ENCODE measurements at places on chromosomes 1 and 21. TPM values are rescaled to one million over a fixed set of nuclear protein-coding genes. Genes with fewer than 3 reads are reported as not detected.
A peak's percentile ranks its signal among the peaks of the same experiment; 100 is the strongest.

GRCh38 chr1:18253093-18253492, 145.5 kb downstream of the IGSF21 start:
- H3K4me3 ChIP-seq = no peak overlapping the region
- no peaks in the 10 kb centered on the region for H3K36me3 ChIP-seq
- no peak for DNase-seq
- H3K4me1 ChIP-seq = no peaks in the 10 kb centered on the region
- H3K27me3 ChIP-seq = peaks cover 3% of the 10 kb centered on the region
- no peak overlapping the region for H3K27ac ChIP-seq

GRCh38 chr1:23423415-23424292, 894 bp downstream of the TCEA3 start:
- no peaks in the 10 kb centered on the region for H3K27me3 ChIP-seq
- H3K27ac ChIP-seq = peak overlapping the region; percentile 5
- H3K4me3 ChIP-seq = peak overlapping the region; percentile 48
- peak; percentile 84 for DNase-seq
- H3K4me1 ChIP-seq = peaks cover 21% of the 10 kb centered on the region

GRCh38 chr1:71565262-71565661, 484.4 kb upstream of the ZRANB2 start:
- no peak overlapping the region for H3K4me3 ChIP-seq
- no peaks in the 10 kb centered on the region for H3K4me1 ChIP-seq
- peaks cover 3% of the 10 kb centered on the region for H3K27me3 ChIP-seq
- no peak overlapping the region for H3K27ac ChIP-seq

GRCh38 chr1:160844447-160845232, 18.0 kb downstream of the CD244 start:
- DNase-seq = no peak
- H3K36me3 ChIP-seq = no peaks in the 10 kb centered on the region
- H3K27me3 ChIP-seq = 0 out of 2 replicates have a peak, but pooled peaks cover 4% of the 10 kb centered on the region
- H3K4me1 ChIP-seq = no peaks in the 10 kb centered on the region

DNA sequence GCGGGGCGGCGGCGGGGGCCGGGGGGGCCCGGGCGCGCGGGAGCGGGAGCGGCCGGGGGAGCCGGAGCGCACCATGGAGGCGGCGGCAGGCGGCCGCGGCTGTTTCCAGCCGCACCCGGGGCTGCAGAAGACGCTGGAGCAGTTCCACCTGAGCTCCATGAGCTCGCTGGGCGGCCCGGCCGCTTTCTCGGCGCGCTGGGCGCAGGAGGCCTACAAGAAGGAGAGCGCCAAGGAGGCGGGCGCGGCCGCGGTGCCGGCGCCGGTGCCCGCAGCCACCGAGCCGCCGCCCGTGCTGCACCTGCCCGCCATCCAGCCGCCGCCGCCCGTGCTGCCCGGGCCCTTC, 546 bp downstream of the SKI start:
- DNase-seq = no peak
- H3K27ac ChIP-seq = no peak overlapping the region

DNA sequence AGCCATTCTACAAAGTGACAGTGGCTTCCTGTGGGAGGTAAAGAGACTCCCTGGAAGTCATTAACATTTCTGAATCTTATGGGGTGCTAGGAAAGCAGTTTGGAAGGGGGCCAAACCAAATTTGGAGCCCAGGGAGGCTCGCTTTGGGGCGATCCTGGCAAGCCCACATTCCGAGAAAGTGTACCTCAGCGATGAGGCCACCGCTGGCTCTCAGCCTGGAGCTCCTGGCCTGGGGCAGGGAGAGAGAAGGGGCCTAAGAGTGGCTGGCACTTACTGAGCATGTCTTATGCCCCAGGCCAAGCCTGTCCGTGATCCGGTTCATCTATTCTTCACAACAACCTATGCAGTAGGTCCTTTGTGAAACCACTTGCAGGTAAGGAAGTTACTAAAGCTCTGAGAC, 98.8 kb downstream of the CCDC185 start:
- H3K27me3 ChIP-seq = peaks cover 21% of the 10 kb centered on the region
- H3K4me3 ChIP-seq = no peak overlapping the region
- H3K4me1 ChIP-seq = no peaks in the 10 kb centered on the region
- no peak for DNase-seq
- no peak overlapping the region for H3K27ac ChIP-seq

DNA sequence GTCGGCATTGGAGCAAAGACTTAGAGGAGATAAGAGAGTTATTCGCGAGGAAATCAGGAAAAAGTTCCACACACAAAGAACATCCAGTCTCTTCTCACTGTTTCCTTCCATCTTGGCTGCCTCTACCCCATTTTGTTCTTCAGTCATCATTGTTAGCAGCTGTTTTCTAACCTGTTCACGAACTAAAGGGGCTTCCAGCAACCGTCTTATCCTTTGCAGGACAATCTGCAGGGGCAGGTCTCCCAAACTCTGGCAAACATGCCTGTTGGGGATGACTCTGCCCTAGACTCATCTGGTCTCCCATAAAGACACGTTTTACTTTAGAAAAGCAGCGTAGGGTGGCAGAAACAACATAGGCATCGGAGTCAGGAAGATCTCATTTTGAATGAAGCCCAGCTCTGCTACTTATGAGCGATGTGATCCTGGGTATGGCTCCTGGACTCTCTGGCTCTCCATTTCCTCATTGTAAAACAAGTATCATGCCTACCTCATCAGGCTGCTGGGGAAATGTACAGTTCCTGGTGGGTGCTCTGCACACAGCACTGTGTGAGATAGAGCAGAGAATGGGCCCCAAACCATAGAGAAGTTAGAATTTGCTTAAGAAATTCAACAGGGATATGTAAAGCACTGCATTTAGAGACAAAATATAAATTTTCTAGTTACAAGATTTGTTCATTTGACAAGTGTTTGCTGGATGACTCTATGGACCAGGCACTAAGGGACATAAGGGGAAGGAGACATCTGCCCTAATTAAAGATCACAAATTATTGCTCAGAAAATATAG, 59.7 kb downstream of the MEF2D start:
- H3K4me3 ChIP-seq = no peak overlapping the region
- H3K27ac ChIP-seq = no peak overlapping the region
- peaks cover 15% of the 10 kb centered on the region for H3K27me3 ChIP-seq
- H3K36me3 ChIP-seq = no peaks in the 10 kb centered on the region

The AK5 gene
- total RNA-seq = 22.3 TPM

The SGIP1 gene
- total RNA-seq = 0.05 TPM

The ENAH gene
- total RNA-seq = 206 TPM

The DARS2 gene
- 29.4 TPM for total RNA-seq

The GSTM1 gene
- not detected for total RNA-seq
